NCI-H2029 (cell line): ENCODE measurements at places on chromosomes 13 and 19.

GRCh38 chr19:27751044-27751391, 1461.9 kb downstream of the UQCRFS1 start:
- DNase-seq = no peak

DNA sequence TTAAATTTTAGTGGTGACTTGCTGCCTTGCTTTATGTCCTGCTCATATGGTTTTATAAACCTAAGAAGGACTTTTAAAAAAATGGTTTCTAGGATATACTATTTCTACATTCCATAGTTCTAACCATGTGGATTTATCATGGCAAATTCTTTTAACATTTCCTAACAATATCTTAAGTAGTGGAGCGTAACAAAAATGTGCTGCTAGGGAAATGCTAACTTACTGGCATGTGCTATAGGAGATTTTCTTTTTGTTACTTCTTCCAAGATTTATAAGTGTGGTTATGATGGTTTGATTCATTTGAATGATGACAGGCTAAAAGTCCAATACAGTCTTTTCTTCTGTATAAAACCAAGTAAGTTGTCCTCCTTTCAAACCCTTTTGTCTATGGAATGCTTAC, 713.7 kb downstream of the SLITRK1 start:
- no peak for DNase-seq

GRCh38 chr13:24670961-24671381, 9.2 kb upstream of the ATP12A start:
- DNase-seq = no peak

DNA sequence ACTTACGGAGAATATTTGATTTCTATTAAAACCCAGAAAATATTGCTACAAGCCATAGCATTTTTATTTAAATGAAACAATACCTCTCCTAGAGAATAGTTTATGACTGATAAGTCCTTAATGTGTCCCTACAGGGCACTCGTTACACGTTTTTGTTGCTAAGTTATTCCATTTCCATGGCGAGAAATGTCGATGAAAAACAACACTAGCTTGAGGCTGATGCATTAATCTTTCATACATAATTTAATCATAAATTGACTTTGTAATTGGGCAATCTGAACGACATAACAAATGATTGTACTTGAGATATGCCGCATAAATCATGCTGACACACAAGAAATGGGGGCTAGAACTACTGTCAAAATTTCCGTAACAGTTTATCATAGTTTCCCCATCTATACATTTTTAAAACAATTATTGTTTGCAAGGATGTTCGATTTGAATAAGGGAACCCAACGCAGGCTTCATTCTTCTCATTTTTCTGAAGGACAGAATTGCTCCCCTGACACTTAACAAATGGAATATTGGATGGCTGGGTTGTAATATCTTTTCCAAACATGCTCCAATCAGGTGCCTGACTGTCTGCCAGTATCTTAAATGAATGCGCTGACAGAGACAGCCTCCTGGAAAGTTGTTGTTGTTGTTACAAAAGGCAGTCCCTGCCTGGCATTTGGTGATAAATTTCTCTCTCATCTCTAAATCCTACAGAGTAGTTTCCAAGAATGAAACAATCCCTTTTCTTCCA, 61.9 kb downstream of the FLT1 start:
- no peak for DNase-seq

GRCh38 chr13:23159760-23160637, 20.8 kb upstream of the SGCG start:
- no peak for DNase-seq

DNA sequence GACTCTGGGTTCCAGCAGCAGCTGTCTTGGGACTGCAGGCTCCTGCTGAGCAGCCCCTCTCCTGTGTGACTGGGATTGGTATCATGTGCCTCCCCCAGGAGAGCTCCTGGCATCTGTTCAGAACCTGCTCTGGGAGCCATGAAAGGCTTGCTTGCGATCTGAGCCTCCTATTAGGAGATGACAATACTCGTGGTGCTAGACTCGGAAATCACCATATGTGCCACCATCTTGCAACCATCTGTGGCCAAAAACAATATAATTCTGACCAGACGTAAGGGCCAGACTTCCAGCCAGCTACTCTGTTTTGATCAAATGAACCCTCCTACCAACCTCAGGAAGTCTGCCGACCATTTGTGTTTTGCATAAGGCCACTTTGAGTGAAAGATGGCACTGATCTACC, 484.7 kb downstream of the IRS2 start:
- no peak for DNase-seq

GRCh38 chr13:40024204-40024966, 368.9 kb downstream of the COG6 start:
- no peak for DNase-seq

DNA sequence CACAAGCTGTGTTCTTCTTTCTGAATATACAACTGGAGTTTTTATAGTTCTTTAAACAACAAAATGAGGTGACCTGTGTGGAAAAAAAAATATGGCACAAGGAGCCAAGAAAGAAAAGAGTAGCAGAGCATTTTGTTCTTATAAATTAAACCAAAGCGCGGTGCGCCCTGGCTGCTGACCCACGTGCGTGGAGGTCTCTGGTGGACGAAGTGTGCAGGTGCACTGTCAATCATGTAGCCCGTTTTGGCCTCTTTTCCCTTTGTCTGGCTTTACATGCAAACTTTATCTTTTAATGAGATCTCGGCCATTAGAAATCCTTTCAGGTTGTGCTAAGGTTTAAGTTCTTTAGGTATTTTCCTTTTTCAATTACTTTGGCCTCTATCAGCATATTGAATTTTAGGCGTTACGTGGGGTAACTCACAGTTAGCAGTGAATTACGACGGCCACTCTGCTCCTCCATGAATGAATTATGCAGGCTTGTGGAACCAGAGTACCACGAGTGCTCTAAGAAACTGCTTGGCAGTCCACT, 443.9 kb upstream of the SLC10A2 start:
- DNase-seq = no peak

DNA sequence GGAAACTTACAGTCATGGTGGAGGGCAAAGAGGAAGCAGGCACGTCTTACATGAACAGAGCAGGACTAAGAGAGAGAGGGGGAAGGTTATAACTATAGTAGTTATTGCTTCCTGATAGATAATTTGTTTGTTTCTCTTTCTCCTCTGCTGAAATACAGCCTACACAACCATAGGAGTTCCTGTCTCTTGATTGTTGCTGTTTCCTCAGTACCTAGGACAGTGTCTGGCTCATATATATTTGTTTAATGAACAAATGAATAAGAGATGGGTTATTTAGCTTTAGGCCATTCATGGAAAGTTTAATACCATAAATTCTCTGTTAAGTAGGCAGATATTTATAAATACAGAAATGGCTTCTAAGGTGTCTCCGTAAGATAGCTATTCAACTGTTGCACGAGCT, 95.2 kb downstream of the PCCA start:
- no peak for DNase-seq

- DNase-seq = no peak
Observed at GRCh38 chr13:22789916-22790315, 390.9 kb upstream of the SGCG start.

DNA sequence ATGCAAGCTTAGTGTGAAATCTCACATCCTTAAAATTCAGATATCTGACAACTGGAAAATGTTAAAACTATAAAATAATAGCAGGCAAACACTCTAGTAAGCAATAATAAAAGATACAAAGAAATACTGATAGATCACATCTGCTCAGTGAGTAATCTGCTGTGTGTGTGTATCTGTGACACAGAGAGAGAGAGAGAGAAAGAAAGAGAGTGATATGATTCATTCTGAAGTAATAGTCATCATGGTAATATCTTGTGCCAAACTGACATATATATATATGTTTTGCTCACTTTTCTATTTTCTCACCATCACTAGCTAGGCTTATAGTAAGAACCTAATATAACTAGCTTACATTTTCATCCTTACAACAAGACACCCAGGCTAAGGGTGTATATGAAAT, 288.0 kb upstream of the SLITRK6 start:
- DNase-seq = no peak

- no peak for DNase-seq
Observed at GRCh38 chr13:43343645-43344044, 320.3 kb downstream of the DNAJC15 start.

- no peak for DNase-seq
Observed at GRCh38 chr13:99977912-99978798, 3.4 kb upstream of the ZIC2 start.

GRCh38 chr19:10502524-10503001, 593 bp downstream of the KEAP1 start:
- peak; percentile 88 for DNase-seq

- DNase-seq = no peak
Observed at GRCh38 chr19:56403261-56403660, 871 bp upstream of the ZNF583 start.

- DNase-seq = peak; percentile 23
Observed at GRCh38 chr13:106536244-106537034, 977 bp upstream of the EFNB2 start.

DNA sequence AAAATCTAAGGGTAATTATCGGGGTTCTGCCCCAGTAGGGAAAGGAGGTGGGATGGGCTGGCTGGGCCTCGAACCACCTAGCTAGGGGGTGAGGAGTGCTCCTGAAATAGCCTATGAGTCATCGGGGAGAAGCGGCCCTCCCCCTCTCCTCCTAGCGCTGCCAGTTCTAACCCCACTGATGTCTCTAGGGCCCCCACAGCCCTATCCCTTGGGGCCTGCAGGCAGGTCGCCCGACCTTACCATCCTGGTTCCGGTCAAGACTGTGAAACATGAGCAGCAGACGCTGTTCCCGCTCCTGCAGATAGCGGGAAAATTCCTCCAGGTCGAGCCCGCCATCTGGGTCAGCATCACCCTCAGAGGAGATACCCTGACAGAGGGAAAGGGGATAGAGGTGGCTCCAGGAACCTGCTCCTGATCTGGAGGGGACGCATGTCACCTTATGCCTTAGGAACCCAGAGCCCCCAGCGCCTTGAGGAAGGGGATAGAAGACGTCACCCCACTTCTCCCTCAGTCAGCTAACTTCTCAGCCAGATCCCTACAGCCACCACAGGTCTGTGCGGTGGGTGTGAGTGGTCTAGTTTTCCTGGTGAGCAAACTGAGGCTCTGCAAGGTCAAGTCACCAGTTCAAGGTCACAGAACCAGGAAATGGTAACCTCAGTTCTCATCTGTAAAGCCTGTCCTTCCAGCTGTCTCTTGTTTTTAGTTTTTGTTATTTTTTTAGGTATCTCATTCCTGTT, 1.5 kb downstream of the SLC25A23 start:
- DNase-seq = no peak

- no peak for DNase-seq
Observed at GRCh38 chr13:23991119-23991518, 93.8 kb upstream of the C1QTNF9B start.

GRCh38 chr19:55640577-55641425, at the start of gene ZNF580:
Gene ZNF580 (plus strand): TSS chr19:55641002. CDS start chr19:55642509, 1,507 bp downstream.
- peak; percentile 53 for DNase-seq

- no peak for DNase-seq
Observed at GRCh38 chr13:59746291-59746962, 417.3 kb downstream of the DIAPH3 start.

DNA sequence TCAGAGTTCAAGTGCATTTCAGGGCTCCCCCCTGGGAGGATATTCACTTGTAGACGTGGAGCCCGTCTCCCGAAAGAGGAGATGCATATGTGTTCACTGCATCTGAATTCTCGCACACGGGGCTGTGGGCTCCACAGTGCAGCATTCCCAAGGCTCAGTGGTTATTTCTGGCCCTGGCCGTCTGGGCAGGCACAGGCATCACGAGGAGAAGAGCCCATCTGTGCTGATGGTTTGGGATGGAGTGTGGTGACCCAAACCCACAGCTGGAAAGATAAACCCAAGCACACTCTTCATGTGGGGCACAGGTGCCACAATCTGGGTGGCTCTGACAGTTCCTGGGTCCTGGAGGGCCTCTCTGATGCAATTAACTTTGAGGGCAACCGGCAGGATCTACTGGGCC, 242.1 kb downstream of the TSHZ3 start:
- no peak for DNase-seq

GRCh38 chr19:11050323-11051114, 38.7 kb upstream of the LDLR start:
- DNase-seq = no peak

GRCh38 chr13:94706101-94706842, 6.1 kb downstream of the SOX21 start:
- no peak for DNase-seq

DNA sequence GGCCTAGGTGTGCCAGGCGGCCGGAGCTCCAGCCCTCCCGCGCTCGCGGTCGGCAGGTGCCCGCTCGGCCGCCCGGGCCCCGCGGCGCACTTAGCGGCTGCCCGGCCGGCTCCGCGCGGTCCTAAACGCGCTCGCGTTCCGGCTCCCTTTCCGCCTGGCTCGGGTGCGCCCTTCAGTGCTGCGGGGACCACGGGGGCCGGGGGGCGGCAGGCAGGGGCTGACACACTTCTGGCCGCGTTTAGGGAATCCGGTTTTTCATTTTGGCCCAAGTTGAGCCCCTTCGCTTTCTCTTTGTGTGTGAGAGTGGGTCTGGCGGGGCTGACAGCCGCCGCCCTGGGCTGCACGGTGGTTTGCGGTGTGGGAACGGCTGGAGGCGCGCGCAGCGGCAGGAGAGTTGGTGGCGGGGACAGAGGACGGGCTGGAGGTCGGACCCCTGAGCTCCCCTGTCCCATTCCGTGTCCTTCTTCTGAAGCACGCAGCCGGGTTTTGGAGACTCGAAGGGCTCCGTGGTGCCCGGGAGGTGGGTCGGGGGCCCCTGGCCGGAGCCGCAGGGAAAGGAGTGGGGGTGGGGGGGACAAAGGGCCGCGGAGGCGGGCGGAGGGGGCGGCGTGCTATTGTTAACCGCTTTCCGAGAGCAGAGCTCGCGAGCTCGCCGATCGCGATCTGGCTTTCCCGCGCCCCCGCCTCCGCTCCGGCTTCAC, 3.1 kb downstream of the FGF9 start:
- no peak for DNase-seq

DNA sequence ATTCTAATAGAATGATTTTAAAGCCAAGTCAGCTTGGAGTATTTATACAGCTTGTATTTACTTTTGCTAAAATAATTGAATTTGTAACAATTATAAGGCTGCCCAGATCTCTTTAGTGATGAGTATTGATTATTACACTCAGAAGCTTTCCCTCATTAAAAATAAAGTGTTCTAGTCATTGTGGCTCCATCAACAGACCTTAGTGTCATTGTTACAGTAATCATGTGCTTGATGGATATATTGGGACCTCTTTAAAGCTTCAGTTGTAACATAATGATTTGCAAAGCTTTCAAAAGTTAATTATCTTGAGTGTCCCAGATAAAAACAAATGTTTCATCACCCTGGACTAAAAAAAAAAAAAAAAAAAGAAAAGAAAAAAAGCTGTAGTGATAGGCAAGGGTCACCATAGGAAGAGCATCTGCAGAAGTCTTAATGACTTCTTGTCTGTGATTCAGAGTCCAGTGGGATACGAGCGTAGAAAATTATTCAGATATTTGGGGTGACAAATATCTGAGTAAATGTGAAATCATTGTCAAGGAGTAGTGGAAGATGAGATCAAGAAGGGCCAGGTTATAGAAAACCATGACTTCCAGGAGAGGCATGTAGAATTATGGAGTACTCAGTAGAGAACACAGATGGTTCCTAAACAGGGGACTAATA, 369.6 kb downstream of the DCT start:
- DNase-seq = no peak
